ENCODE measurements at places on chromosomes 6 and 20.

DNA sequence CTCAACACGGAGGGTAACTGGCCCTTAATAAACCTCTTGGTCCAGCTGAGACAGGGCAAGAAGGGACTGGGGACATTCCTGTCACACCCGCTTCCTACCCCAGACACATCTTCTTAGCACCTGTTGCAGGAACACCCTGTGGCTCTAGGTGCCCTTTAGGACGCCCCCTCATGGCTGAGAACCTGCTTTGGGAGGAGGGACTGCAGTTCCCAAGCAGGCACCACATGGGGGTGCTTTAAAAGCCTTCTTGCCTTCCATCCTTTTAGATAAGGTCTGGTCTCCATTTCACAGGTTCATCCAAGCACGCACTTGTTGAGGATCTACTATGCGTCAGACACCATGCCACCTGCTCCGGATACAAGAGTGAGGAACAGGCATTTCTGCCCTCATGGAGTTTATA lies 26.6 kb downstream of the NSFL1C start:
- peak; percentile 22 for DNase-seq

- DNase-seq, result no peak
Observed at GRCh38 chr6:47478233-47479139, 897 bp downstream of the CD2AP start.

- DNase-seq, result no peak
Observed at GRCh38 chr6:16200321-16200883, 38.0 kb upstream of the GMPR start.

DNA sequence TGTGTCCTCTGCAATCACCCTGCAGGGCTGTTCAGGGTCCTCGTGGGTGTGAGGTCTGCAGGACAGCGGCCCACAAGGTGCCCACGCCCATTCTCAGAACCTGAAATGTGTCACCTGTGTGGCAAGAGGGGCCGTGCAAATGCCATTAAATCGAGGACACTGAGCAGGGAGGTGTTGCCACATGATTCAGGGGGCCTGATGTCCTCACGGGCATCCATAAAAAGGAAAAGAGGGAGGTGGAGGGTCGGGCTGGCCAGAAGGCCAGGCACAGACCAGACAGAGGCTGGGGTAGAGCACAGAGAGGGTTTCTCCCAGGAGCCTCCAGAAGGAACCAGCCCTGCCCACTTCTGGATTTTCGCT lies 239.6 kb downstream of the ERMARD start:
- no peak for DNase-seq

DNA sequence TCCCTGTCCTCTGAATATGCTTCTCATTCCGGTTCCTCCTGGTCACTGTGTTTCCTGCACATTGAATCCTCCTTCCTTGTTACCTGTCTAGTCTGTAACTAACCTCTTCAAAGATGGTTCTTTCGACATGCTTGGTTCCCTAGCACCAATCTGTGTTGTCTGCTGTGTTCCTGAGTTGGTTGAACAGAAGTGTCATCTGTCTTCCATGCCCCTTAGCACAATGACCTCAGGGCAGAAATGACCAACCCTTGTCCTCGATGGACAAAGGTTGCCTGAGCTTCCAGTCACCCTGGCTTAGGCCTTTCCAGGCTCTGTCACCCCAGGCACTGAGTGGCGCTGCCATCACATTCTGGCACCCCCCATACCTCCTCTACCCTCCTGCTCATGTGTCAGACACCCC lies 266.8 kb upstream of the RIN2 start:
- DNase-seq, result no peak

Data from stimulated activated naive CD8-positive, alpha-beta T cell treated with anti-CD3 and anti-CD28 coated beads, Interleukin-15, Interleukin-2, amounts not matched to agents 100 U/mL and 50 U/mL, for 24 hours (primary cell).